Fibroblast of mammary gland (primary cell): ENCODE measurements at places on chromosomes 16 and 17.

DNA sequence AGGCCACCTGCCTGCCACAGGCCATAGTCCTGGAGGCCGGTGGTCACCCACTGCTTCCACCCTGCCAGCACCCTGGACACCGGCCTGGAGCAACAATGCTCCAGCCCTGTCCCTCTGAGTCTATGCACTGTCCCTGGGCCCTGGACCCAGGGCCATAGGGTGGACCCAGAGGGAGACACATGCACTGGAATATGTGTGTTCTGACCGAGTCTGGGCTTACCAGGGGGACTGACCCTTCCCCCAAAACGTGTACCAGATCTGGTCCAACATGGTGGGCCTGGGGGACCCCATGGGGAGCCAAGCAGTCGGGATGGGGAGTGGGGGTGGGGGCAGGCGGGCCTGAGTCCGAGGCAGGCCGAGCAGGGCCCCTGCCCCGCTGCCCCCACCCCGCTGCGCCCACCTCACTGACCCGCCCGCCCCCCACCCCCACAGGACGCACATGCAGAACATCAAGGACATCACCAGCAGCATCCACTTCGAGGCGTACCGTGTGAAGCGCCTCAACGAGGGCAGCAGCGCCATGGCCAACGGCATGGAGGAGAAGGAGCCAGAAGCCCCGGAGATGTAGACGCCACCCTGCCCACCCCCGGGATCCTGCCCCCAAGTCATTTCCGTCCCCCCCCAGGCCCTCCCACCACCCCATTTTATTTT, 357.4 kb downstream of the SEC14L1 start:
- DNase-seq, result no peak

DNA sequence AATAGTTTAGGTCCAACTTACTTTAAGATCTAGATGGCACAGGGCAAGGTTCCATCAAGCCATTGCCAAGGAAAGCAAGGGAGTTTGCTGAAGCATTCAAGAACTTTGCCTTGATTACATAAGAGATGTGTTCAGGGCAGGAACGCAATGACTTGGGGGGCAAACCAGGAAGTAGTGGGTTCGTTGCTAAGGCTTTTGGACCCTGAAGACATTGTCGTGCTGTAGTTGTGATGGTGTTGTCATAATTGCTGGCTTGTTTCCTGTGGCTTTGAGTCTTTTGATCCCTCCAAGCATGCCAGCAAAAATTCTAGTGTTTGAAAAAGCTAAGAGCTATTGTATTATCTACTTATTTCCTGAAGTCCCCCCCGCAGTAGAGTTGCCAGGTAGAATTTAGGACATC, 70.7 kb upstream of the HNF1B start:
- DNase-seq, result no peak

GRCh38 chr17:66422186-66422585, 119.8 kb downstream of the PRKCA start:
- no peak for DNase-seq

GRCh38 chr17:61233991-61234750, 165.5 kb upstream of the TBX2 start:
- no peak for DNase-seq

- no peak for DNase-seq
These were observed 7.8 kb downstream of the TEX14 start for GRCh38 chr17:58684003-58684402.

- DNase-seq, result no peak
These were observed 62.5 kb downstream of the WDR59 start for GRCh38 chr16:74922150-74923138.
